ENCODE measurements at places on chromosomes 1 and 21.

DNA sequence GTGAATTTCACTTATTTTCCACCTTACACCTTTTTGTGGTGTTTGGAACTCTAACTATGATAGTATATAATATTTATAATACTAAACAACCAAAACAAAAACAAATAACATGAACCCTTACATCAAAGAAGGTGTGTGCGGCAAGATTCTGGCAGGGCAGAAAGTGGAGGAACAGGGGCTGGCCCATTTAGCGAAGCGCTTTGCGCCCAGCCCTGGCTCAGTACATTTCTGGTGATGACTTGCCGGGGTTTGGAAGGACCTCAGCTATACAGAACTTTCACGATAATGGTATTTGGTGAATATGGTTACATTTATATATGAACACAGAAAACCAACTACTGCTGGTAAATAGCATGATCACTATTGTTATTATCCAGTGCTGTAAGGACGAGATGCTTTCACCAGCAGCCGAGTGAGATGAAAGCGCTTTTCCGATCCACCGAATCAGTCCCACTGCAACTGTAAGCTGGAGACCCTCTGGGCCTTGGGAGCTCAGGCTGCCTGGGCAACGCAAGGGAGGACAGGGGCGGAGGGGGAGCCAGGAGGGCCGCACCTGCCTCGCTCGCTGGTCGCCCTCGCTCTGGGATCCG, 63.9 kb downstream of the CD247 start:
- H3K27ac ChIP-seq: no peak overlapping the region
- H3K4me1 ChIP-seq: peaks cover 13% of the 10 kb centered on the region
- DNase-seq: no peak
- peak overlapping the region; percentile 80 for H3K4me3 ChIP-seq
- H3K36me3 ChIP-seq: no peaks in the 10 kb centered on the region

- peak within 1 kb of the TSS; percentile 92 for H3K4me3 ChIP-seq
- no peaks in the 10 kb centered on the region for H3K36me3 ChIP-seq
- H3K4me1 ChIP-seq: peaks cover 49% of the 10 kb centered on the region
- no peaks in the 10 kb centered on the region for H3K27me3 ChIP-seq
Measured at GRCh38 chr1:110674337-110675059, at the start of gene KCNA3. KCNA3 (minus strand) TSS chr1:110674940; CDS start chr1:110674809, 131 bp downstream.

DNA sequence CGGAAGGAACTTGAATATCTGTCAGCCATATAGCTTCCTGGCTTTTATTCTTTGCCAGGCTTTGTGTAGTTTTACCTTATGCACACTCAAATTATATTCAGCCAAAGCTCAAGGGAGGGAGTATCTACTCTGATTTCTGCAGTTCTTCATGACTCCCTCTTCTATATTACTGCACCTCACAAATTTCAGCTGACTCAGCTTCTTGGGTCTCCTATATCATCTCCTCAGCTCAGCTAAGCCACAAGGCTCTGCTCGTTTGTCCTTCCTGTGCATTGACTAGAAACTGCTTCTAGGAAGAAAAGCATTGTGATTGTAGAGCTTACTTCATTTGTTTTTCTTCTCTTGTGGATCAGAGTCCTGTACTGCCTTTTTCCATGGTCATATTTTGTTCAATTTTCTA, 37.4 kb downstream of the BTBD8 start:
- H3K27ac ChIP-seq: no peak overlapping the region
- H3K36me3 ChIP-seq: no peaks in the 10 kb centered on the region
- H3K4me1 ChIP-seq: no peaks in the 10 kb centered on the region
- H3K4me3 ChIP-seq: no peak overlapping the region
- no peaks in the 10 kb centered on the region for H3K27me3 ChIP-seq

DNA sequence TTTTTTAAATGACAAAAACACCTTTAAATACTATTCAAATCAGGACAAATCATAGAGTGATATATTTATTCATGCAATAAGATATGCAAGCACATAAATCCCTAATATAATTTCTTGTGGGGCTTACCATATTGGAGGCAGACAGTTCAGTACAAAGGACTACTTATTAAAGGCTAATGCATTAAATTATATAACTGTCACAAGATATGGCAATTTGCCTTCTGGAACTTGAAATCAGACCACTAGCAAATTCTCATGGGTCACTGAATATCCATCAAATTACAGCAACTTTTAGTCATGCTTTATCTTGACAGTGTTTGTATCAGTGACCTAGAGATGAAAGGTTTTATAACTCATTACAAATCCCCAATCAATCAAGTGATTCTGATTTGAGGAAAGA, 54.1 kb upstream of the NCAM2 start:
- H3K4me3 ChIP-seq: no peak overlapping the region
- DNase-seq: no peak
- H3K36me3 ChIP-seq: no peaks in the 10 kb centered on the region
- no peak overlapping the region for H3K27ac ChIP-seq
- no peaks in the 10 kb centered on the region for H3K27me3 ChIP-seq
- no peaks in the 10 kb centered on the region for H3K4me1 ChIP-seq

- no peak overlapping the region for H3K4me3 ChIP-seq
- H3K4me1 ChIP-seq: peaks cover 13% of the 10 kb centered on the region
- H3K36me3 ChIP-seq: no peaks in the 10 kb centered on the region
- no peaks in the 10 kb centered on the region for H3K27me3 ChIP-seq
Measured at GRCh38 chr1:67149179-67149770, 14.5 kb upstream of the C1orf141 start.

GRCh38 chr1:96509951-96510350, 211.6 kb upstream of the PTBP2 start:
- H3K4me3 ChIP-seq: no peak overlapping the region
- no peaks in the 10 kb centered on the region for H3K4me1 ChIP-seq
- H3K36me3 ChIP-seq: no peaks in the 10 kb centered on the region
- no peaks in the 10 kb centered on the region for H3K27me3 ChIP-seq
- DNase-seq: no peak
- no peak overlapping the region for H3K27ac ChIP-seq

DNA sequence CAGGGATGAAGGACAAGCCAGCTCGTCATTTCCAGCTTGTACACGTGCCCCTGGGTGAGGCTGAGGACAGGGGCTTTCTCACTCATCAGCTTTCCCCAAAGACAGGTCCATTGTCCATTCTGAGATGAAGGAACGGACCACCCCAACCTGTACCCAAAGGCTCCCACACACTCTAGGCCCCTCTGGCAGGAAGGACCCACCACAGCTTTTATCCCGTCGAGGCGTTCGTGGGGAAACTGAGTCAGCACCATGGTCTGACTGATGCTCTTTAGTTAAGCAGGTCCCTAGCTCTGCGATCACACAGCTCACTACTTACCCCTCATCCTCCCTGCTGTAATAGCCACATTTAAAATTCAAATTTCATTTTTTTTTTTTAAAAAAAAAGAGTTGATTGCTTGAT, 117.3 kb downstream of the AJAP1 start:
- no peaks in the 10 kb centered on the region for H3K4me1 ChIP-seq
- H3K27ac ChIP-seq: no peak overlapping the region
- DNase-seq: no peak
- no peak overlapping the region for H3K4me3 ChIP-seq

GRCh38 chr1:189803364-189803763, 674.3 kb downstream of the BRINP3 start:
- no peak overlapping the region for H3K27ac ChIP-seq
- H3K27me3 ChIP-seq: no peaks in the 10 kb centered on the region
- H3K4me1 ChIP-seq: no peaks in the 10 kb centered on the region
- H3K36me3 ChIP-seq: no peaks in the 10 kb centered on the region
- H3K4me3 ChIP-seq: no peak overlapping the region
